CD4-positive, alpha-beta T cell treated with Interleukin-2 at 100 ng/mL for 4 hours (primary cell): ENCODE measurements at places on chromosomes 7 and 10.

DNA sequence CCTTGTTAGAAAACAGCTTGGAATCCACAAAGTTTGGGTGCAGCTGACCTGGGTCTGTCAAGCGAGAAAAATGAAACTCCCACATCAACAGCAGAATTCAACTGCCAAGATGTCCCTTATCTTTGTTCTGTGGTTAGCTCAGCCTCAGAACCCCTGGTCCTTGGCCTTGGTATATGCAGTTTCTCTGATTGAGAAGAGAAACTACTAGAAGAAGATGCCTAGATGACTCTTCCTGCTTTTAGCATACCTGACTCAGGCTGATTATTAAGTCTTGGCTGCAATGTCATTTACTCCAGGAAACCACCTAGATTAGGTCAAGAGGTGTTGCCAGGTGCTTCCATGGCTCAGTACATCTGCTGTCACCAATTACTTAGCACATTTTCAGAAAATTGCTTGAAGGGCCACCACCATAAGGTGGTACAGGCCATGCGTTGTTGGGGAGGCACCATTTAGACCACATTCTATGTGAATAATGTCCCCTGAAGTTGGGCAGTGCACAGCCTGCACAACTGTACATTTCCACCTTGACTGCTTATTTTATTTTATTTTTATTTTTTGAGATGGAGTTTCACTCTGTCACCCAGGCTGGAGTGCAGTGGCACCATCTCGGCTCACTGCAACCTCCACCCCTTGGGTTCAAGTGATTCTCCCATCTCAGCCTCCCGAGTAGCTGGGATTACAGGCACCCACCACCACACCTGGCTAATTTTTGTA, 59.4 kb upstream of the ZNF438 start:
- no peak for DNase-seq

GRCh38 chr7:70646536-70647248, 485.3 kb upstream of the GALNT17 start:
- no peak for DNase-seq

- no peak for DNase-seq
Observed at GRCh38 chr10:96767611-96768010, 47.3 kb upstream of the PIK3AP1 start.

- DNase-seq: no peak
Observed at GRCh38 chr10:78471326-78471722, 437.7 kb downstream of the RPS24 start.

GRCh38 chr10:115503546-115503945, 410.4 kb downstream of the ATRNL1 start:
- no peak for DNase-seq

DNA sequence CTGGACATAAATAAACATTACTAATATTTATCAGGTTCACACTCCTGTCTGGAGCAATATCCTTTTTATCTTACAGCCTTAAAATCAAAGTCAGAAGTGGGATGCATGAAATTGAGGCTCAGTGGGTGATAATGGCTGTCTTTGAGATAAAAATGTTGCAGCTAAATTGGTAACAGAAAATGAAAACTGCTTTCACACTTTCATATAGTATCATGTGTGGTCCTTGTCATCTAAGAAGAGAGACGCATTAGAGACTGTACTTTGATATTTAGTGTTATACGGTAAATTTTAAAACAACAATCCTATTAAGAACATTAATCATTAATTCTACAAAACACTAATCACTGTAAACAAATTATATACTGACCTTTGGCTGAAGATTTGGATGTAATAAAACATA, 235.2 kb upstream of the HGF start:
- DNase-seq: no peak

- no peak for DNase-seq
Observed at GRCh38 chr7:26332698-26333097, 41.0 kb downstream of the SNX10 start.

DNA sequence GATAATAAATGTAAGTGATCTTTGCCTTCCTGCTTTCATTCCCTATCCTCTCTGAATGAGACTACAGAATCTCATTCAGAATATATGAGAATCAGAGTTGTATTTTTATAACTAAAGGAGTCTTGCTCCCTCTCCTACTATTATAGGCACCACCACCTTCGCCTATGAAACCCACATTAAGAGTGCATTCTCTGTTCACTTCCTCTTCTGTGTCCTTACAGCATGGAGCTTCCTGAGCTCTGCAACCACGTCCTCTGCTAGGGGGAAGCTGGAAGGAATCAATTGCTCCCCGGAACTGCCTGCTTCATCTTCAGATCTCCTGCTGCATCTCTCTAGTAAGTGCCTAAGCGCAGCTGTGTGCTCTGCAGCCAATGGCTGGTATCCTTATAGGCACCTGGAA, 820.7 kb downstream of the GRID1 start:
- no peak for DNase-seq

DNA sequence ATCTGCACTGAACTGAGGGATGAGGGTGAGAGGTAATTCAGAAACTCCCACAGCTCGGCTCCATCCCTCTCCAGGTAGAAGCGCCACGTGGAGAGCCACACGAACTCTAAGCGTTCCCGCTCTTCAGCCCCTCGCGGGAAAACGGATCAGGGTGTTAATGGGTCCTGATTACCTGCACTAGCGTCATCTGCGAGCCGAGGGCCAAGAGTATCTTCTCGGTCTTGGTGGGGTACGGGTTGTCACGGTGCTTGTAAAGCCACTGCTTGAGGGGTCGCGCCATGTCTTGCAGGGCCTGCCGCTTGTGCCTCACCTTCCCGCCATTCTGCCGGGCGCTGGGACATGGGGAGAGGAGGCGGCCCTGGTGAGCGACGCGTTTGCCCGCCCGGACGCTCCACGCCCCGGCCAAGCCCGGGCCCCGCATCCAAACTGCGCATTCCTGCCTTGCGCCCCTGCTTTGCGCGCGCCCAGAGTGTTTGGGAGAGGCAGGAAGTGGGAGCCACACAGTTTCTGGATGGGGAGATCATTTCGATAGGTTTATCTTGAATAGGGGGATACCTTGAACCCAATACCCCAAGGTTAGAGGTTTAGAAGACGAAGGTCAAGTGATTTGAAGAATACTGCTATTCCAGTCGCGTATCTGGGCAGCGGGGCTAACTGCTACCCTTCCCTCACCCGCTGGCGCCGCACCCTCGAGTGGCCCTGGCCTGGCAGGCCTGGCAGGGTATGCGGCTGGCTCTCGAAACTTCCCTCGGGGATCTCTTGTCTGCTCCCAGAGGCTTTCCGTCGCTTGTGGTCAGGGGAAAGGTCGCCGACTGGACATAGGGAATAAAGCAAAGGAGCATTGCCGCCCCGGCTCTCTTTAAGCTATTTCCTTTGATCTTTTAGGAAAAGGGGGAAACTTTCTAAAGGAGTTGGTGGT, 4.2 kb downstream of the MKX start:
- no peak for DNase-seq

- no peak for DNase-seq
Observed at GRCh38 chr10:90621577-90621976, 236.3 kb downstream of the HTR7 start.

DNA sequence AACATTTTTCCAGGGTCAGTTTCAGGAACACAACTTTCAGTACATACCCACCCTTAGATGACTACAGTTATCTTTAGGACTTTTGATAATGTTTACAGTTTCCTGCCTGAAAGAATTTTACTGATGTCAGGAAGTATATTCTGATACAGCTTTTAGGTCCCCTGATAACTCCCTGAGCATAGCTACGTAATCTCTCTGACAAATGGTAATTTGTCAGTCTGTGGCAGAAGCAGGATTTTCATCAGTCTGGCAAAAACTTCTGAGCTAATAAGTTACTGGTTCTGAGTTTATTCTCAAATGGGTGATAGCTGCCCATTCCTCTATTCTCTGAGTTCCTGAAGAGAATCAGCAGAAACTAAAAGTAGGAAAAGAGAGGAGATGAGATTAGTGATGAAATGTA, 270.1 kb upstream of the MTPN start:
- no peak for DNase-seq

DNA sequence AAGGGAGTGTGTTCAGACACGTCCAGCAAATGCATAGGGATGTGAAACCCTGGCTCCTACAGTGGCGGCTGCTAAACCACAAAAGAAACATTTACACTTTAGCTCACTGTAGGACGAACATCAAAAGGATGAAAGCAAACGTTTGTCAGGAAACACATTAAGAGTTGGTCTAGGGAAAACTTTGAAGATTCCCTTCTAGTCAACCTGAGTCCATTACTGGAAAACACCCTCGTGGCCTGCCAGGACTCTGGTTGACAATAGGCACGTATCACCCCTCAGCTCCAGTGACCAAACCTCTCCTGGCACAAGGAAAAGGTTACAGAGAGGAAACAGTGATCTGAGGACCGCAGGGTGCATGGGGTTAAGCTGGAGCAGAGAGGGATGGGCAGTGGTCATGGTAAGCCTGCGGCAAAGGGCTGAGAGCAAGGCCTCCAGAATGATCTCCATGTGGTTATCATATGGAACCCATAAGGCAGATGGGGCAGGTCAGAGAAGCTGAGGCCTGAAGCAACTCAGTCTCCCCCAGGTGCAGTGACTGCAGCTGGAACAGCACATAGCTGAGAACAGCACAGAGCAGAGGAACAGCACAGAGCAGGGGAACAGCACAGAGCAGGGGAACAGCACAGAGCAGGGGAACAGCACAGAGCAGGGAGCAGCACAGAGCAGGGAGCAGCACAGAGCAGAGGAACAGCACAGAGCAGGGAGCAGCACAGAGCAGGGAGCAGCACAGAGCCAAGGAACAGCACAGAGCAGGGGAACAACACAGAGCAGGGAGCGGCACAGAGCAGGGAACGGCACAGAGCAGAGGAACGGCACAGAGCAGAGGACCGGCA, 49.9 kb downstream of the CHST15 start:
- DNase-seq: no peak

DNA sequence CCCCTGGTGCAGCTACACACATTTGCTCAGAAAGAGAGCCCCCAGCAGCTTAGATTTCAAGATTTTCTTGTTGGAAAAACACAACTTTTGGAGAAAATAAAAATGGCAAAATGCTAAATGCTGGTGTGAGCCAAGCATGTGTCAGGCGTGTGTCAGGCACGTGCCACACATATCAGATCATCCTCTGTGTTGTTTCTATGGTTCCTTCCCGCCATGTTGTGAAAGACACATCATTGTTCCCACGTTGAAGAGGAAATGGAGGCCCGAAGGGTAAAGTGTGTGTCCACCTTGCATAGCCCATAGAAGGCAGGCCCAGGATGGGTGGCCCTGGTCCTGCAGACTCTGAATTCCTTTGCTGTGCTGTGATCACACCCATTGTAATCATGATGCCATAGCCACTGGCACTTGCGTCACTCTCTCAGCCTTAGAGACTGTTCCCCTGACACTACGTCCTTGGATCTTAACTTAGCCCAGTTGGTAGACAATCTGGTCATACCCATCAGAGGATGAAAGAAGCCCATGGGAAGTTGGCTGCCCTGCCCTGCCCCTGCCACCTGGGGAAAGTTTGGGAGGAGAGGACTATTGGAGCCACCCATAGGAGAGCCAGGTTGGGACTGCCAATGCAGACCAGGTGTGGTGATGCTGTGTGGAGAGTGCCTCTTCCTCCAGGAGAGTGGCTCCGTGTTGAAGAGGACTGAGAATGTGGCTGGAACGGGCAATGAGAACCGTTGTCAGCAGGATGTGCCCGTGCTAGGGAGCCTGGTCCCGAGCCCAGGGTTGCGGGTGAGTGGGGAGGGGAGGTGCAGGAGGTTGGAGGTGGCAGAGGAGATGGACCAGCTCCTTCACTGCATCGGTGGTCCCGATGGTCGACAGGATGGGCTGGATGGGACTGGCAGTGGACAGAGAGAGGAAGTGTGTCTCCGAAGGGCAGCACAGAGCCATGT, 65.6 kb upstream of the IGFBP3 start:
- DNase-seq: no peak

GRCh38 chr7:156220078-156220605, 407.9 kb upstream of the SHH start:
- no peak for DNase-seq

DNA sequence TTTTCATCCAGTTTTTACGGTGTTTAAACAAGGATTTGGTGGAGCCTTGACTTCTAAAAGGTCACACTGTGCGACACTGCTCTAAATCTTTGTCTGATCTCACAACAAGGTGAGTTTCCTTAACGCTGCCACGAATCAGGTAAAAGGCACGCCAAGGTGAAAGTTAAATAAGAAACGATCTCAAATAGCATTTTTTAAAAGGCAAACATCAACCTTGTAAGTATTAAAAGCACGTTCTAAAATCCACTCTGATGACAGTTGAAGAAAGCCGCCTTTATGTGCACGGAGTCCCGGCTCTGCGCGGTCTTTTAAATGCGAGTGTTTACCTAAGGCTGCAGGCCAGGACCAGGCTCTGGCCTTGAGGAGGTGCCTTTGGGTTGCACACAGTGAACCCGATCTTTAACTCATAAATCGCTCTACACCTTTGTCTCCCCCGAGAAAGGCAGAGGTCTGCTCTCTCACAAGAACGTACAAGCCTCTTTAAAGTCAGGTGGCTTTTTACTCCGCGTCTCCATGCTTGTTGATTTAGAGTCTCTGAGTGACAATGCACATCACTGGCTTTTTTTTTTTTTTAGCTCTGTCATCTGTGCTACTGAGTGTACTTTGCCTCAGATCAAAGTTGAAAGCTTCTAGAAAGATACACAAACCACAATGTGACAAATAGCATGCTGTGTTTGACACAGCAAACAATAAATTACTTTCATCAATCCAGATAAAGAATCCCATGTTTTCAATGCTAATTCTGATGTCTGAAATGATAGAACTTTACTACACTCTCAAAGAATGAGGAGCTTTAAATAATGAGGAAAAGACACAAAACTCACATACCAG, 25.9 kb upstream of the RNF32 start:
- DNase-seq: no peak

DNA sequence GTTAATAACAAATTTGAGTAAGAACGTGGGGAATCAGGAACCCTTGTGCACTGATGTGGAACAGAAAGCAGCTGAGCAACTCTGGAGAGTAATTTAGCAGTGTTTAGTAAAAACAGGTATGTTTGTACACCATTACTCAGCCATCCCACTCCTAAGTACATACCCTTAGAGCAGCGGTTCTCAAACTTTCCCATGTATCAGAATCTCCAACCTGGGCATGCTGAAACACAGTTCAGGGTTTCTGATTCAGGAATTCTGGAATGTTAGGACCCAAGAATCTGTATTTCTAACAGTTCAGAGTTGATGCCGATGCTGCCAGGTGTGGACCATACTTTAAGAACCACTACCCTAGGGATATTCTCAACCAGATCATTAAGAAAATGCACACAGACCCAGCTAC, 5.1 kb downstream of the SGMS1 start:
- no peak for DNase-seq

DNA sequence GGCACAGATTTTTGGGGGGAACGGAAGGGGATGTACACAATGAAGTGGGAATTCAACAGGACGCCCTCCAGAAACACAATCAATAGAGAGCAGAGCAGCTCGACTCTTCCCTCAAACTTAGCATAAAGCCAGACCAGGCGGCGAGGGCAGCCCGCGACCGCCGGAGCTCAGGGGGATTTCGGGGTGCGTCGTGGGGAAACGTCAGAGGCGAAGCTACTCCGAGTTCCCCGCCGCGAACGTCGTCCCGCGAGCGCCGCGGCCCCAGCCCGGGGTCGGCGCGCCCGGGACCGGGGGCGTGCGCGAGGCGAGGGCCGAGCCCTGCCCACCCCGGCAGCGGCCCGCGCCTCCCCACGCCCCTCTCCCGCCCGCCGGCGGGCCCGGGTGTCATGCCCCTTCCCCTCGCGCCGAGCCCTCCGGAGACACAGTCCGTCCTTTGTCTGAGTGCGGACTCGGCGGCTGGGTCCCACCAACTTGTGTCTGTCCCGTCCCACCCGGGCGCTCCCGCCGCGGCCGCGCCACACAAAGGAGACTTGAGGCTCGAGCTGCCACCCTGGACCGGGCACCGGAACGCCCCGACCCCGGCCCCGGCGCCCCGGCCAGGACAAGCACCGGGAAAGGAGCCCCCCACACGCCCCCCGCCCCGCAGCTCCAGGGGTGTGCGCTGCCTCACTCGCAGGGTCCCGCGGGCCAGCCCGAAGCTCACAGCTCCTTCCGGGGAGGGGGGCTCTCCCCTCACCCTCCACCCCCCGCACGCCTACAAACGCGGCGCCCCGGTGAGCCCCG, 634 bp downstream of the EZH2 start:
- DNase-seq: peak; percentile 49
